Fibroblast of skin of left biceps (primary cell): ENCODE measurements at places on chromosomes 12 and 14.

GRCh38 chr12:94535510-94535921 lies 75.8 kb upstream of the CEP83 start:
- DNase-seq, result no peak

GRCh38 chr14:71716041-71716772 lies 216.0 kb upstream of the RGS6 start:
- peak; percentile 60 for DNase-seq

DNA sequence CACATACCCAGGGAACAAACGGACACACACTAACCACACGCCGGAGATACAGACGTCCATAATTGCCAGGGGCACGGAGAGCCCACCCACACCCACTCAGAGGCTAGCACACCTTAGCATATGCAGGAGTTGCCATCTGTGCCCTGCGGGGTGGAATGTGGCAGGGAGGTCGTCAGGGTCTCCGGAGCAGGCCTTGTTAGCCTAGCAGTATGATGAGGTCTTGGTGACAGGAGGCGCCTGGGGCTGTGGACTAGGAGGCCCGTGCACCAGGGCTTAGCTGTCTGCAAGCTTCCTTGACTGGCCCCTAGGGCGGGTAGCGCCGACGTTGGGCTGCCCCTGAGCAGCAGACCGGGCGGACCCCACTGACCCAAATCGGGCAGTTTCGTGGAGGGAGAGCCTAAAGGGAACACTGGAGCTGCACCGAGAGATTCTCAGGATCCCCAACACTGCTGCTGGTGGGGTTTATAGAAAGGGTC lies 10.0 kb downstream of the STAC3 start:
- DNase-seq, result no peak

DNA sequence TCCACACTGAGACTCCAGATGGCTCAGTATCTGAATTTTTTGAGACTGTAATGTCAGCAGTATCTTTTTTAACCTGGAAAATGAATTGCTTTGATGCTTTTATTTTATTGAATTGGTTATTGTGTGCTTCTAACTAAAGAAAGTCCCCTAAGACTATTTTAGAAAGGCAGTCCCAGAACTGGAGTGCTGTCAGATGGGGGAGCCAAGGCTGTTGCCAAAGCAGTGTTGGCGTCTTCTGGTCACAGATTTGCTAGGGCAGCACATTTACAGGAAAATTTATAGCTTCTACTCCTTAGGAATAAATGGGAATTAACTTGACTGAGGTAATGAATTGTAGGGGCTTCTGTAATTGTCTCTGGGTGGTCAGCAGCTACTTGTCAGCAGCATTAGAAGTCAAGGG lies 157.1 kb upstream of the ARHGAP5 start:
- no peak for DNase-seq

DNA sequence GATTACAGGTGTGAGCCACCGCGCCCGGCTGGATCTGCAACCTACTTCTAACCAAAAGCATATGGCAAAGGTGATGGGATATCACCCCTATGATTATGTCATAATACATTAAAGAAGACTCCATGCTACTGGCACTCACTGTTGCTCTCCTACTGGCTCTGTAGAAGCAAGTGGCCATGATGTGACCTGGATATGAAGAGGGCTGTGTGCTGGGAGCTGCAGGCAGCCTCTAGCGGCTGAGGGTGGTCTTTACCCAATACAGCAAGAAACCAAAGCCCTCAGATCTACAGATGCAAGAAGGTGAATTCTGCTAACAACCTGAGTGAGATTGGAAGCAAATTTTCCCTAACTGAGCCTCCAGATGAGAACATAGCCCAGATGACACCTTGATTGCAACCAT lies 34.2 kb upstream of the TRIM9 start:
- DNase-seq, result no peak

DNA sequence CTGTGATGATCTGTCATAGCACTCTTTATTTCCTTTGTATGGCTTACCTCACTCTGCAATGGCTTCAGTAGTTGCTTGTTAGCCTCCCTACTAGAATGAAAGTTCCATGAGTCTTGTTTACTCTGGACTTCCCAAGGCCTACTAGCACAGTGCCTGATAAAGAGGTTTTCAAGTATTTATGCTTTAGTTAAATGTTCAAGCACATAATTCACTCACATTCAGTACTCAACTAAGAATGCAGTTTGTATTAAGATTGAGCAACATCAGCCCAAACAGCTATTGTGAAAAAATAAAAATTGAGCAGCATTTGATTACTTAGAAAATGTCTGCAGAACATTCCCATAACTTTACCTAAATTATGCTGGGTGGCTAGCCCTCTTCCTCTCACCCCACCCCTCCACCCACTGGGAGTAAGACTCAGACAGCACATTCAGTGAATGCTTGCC lies 158.9 kb upstream of the AMIGO2 start:
- no peak for DNase-seq

DNA sequence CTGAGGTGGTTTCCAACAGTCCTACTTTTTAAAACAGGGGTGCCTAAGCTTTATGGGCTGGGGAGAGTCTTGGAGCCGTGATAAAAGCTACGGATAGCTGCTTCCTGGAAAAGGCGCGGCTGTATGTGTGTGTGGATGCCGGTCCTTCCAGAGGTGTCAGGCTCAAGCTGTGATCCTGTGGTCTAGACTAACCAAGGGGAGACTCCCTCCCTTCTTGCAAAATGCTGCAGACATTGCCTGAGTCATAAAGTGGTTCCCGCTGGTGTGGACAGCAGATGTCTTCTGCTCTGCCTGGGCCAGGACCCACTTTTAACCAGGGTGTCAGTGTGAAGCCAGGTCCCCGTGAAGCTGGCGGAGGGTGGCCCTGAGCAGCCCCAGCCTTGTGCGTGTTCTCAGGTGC lies 37.8 kb downstream of the CCDC92 start:
- no peak for DNase-seq

DNA sequence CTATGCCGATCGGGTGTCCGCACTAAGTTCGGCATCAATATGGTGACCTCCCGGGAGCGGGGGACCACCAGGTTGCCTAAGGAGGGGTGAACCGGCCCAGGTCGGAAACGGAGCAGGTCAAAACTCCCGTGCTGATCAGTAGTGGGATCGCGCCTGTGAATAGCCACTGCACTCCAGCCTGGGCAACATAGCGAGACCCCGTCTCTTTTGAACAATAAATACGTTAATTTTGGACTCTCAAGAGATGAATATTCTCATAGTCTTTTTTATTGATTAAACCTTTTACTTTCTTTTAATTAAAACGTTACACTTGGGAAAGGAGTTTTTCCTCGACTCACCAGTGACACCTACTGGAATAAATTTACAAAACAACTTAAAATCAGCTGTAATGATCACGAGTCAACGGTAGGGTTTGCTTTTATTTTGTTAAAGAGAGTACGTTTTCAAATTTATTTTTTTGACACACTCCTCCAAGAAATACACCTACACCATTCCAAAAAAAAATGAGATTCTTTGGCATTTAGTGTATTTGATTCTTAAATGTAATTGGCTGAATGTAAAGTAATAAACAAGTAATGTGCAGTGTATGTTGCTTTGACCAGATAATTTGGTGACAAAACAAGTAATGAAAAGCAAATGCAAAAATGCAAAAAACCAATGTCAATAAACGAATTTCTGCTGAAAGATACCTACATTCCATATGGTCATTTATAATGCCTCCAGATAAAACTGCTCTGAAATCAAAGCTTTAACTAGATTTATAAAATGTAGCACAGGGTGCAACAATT lies 687 bp upstream of the RPS29 start:
- DNase-seq, result peak; percentile 74

DNA sequence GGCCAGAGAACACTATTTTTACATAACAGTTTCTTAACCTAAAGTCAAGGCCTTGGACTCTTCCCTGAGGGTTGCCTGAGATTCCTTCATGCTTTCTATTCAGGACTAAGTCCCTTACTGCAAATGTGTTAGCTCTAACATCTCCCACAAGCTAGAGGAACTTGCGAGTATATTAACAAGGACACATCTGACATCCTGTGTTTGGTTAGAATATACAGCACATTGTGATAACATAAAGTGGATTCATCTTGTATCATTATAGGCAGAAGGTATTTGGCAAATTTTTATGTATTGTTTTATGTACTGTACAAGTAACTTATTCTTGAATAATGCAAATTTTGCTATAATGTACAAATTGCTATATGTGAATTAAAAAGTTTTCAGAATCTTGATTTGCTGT lies 45.5 kb downstream of the SH2B3 start:
- DNase-seq, result no peak

- DNase-seq, result no peak
Observed at GRCh38 chr14:78028471-78028870, 141.7 kb upstream of the NRXN3 start.

GRCh38 chr12:128394137-128394536 lies 127.2 kb downstream of the TMEM132C start:
- no peak for DNase-seq
